Mesenchymal stem cell (in vitro differentiated cells and primary cell): ENCODE measurements at places on chromosomes 5 and 9.

- DNase-seq = no peak
Measured at GRCh38 chr5:146273109-146273508, 65.5 kb upstream of the POU4F3 start.

GRCh38 chr9:31243386-31243785 lies 1141.1 kb upstream of the ACO1 start:
- no peak for DNase-seq

- DNase-seq = no peak
Measured at GRCh38 chr9:129704807-129705206, 39.4 kb downstream of the PRRX2 start.

DNA sequence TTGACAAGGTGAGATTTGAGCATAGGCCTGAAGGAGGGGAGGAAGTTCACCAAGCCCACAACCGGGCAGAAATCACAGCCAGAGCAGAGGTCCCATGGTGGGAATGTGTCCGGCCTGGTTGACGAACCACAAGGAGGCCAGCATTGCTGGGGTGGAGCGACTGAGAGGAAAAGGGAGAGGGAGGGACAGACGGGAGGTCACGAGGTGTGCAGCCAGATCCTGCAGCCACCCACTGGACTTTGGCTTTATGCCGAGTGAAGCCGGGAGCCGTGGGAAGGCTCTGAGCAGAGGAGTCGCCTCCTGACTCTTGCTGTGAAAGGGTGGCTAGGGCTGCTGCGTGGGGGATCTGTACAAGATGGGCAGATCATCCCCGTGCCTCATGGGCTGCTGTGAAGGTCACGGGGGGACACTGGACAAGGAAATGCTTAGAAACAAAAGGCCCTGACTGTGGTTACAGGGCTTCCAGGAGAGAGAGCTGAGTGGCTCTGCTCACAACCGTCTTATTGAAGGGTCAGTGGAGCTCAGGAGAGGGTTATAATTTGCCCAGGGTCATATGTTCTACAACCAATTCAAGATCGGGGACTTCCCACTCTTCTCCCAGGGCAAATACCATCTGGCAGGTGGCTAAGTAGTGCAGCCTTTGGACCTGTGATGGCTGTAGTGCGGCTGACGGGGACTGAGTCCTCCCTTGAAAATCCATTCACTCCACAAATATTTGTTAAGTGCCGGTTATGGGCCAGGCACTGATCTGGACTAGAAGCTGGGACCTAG lies 15.6 kb upstream of the CD74 start:
- peak; percentile 31 for DNase-seq

GRCh38 chr9:33102551-33103210 lies 26.2 kb upstream of the SMU1 start:
- no peak for DNase-seq

DNA sequence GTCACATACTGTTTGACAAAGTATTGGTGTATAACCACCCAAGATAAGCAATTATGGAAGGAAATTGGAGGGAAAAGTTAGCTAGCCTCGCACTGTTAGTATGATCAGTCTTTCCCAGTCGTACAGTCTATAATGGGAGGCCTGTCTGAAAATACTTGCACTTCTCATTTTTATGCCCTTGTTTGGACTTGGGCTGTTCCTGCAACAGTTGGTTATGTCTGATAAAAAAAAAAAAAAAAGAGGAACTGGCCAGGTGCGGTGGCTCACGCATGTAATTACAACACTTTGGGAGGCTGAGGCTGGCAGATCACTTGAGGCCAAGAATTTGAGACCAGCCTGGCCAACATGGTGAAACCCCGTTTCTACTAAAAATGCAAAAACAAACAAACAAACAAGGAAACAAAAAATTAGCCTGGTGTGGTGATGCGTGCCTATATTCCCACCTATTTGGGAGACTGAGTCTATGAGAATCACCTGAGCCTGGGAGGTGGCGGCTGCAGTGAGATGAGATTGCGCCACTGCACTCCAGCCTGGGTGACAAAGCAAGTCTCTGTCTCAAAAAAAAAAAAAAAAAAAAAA lies 58.3 kb upstream of the ANKRD33B start:
- DNase-seq = no peak

DNA sequence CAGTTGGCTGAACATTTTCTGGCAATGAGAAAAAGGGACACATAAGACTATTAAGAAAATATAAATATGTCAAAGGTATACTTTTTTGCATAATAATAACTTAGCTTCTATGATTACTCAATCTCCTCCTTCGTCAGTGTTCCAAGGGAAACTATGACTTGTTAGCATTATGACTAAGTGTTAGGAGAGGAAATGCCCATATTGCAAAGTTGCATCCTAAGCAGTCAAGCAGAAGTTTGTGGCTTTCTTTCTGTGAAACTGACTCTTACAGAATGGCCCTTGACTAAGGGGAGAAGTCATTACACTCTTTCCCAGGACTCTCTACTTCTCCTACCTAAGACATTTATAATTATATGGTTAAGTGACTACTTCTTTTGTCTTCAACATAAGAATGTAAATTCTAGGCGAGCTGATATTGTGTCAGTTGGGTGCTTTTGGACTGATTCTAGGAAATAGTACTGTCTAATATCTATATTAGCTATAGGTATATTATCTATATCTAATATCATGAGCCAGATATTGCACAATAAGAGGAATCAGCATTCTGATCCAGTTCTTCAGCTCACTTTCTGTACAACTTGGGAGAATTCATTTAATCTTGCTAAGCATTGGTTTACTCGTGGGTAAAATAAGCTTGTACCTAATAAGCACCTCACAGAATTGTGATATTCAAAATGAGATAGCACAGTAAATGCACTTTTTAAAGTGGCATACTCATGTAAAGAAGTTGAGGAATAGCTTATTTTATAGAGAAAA lies 16.4 kb upstream of the SPINK6 start:
- DNase-seq = peak; percentile 84

DNA sequence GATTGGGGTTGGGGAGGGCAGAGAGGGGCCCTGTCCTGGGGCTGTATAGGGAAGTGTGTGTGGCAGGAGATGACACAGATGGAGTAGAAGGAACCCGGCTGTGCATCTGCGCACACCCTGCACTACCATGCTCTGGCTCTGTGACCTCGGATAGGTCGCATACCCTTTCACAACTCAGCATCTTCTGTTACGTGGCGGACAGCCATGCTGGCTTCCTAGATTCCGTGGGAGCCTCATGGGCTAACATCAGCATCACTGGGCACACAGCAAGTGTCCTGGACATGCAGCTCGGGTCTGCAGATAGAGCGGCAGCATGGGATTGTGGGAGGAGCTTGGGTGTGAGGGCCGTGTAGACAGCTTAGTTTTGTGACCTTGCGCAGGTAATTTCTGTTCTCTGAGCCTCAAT lies 9.2 kb downstream of the ARPC5L start:
- no peak for DNase-seq
